Natural killer cell treated with Interleukin-12 subunit alpha and Interleukin-12 subunit beta and Interleukin-15 and Interleukin-18, amount 100 ng/mL, for 72 hours (primary cell): ENCODE measurements at places on chromosomes 7 and 10. TPM values are rescaled to one million over a fixed set of nuclear protein-coding genes. Genes with fewer than 3 reads are reported as not detected.
A peak's percentile ranks its signal among the peaks of the same experiment; 100 is the strongest.

DNA sequence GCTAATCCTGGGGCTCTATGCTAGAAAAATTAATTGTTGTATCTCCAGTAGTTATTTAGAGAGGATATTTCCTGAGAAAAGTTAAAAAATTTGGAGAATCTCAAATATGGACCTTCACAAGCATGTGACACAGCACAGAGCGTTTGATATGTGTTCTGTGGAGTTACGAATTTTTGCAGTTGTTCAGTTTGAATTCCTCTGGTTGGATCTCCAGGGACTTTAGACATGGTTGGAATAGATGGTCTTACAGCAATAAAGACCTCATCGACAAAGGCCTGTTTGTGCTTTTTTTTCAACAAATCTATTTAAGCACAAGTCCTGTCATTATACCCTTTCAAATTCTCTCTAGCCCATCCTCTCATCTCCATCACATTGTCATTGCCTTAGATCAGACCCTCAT lies 138.0 kb downstream of the TES start:
- H3K4me1 ChIP-seq: peaks cover 3% of the 10 kb centered on the region
- peaks cover 27% of the 10 kb centered on the region for H3K27me3 ChIP-seq
- peaks cover 4% of the 10 kb centered on the region for H3K36me3 ChIP-seq
- DNase-seq: no peak

DNA sequence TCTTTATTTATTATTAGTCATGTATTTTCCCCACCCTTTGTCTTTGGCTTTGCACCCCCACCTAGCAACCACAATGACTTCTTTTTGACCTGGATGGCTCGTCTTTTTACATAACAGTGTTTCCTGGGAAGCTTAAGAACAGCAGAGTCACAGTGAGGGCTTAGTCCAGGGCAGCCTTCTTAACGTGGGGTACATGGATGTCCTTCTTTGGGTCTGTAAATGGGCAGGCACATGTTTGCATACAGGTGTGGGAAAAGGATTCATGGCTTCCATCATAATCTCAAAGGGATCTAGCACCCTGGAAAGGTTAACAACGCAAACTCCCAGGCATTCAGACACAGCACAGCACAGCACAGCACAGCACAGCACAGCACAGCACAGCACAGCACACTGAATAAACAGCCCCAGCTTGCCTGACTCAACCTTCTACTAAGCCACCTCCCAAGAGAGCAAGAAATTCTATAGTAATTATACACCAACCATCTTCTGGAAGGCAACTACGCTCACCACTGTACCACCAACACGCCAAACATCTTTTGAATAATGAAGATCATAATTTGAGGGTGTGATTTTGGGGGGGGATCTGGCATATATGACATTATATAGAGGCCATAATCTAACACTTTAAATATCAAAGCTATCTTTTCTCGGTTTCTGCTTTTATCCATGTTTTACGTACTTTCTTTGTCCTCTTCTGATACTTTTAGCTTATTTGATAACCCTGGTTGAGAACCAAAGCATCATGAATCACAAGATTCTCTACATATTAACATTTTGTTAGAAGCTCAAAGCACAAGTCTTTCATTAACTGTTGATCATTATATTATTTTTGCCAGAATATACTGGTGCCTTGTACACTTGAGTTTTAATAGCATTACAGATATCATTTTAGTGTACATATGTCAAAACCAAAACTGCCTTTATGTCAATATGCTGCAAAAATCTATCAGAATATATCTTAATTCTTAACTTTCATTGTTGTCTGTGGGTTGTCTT lies 177.2 kb upstream of the KLF14 start:
- peaks cover 39% of the 10 kb centered on the region for H3K36me3 ChIP-seq
- H3K4me1 ChIP-seq: peaks cover 88% of the 10 kb centered on the region

The LRRD1 gene
- total RNA-seq: not detected

DNA sequence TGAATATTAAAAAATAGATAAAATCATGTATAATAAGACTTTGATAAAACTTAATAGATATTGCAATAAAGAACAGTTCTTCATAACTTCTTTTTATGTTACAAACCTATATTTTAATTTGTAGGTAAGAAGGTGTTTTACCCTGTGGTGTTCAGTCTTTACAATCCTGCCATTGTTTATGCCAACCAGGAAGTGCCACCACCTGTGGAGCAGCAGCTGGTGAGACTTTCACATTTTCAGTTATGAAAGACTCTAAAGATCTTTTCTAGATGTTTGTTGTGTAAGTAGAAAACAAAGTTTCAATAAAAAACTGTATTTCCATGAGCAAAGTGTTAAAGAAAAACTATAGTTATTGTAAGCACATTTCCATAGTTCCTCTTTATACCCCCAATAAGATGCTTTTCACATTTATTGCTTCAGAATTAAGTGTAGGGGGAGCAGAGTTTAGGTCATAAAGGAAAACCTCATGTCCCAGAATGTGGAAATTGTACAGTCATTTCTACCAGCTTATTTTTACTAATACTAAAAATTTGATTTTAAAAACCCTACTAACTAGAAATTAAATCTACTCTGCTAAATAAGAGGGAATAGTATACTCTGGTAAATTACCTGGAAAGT lies 28.7 kb downstream of the CSGALNACT2 start:
- DNase-seq: no peak
- H3K27ac ChIP-seq: no peak overlapping the region
- H3K36me3 ChIP-seq: peaks cover 31% of the 10 kb centered on the region

The CCL26 gene
- total RNA-seq: not detected

The AGR3 gene
- not detected for total RNA-seq

- no peak overlapping the region for H3K27ac ChIP-seq
- H3K27me3 ChIP-seq: no peaks in the 10 kb centered on the region
- no peak for DNase-seq
Measured at GRCh38 chr10:95404462-95404858, 113.7 kb upstream of the PDLIM1 start.

The TRUB1 gene
- 19.4 TPM for total RNA-seq

DNA sequence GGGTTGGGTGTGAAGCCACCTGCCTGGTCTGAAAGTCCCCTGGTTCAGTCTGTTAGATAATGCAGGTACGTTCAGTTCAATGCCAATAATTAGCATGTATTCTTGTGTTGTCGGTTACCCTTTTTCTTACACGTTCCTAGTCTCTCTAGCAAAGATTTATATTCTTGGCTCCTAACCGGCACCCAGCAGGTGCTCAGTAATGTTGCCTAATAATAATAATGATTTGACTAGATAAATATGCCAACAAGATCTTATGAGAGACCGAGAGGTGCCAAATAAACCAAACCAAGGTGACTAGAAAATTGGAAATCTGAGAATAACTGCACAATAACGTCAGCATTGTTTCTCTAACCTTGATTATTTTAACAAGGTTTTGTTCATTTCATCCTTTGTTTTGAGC lies 1.1 kb upstream of the SMIM30 start:
- DNase-seq: no peak
- H3K27me3 ChIP-seq: no peaks in the 10 kb centered on the region
- peak overlapping the region; percentile 92 for H3K4me3 ChIP-seq
- H3K4me1 ChIP-seq: peaks cover 14% of the 10 kb centered on the region
- H3K36me3 ChIP-seq: no peaks in the 10 kb centered on the region

GRCh38 chr7:74526780-74527179 lies 73.1 kb downstream of the GTF2IRD1 start:
- H3K27ac ChIP-seq: no peak overlapping the region
- no peaks in the 10 kb centered on the region for H3K36me3 ChIP-seq
- no peak overlapping the region for H3K4me3 ChIP-seq
- no peak for DNase-seq
- H3K27me3 ChIP-seq: no peaks in the 10 kb centered on the region
- no peaks in the 10 kb centered on the region for H3K4me1 ChIP-seq

- H3K27me3 ChIP-seq: no peaks in the 10 kb centered on the region
- H3K4me1 ChIP-seq: peaks cover 34% of the 10 kb centered on the region
- peak overlapping the region; percentile 57 for H3K27ac ChIP-seq
Measured at GRCh38 chr7:35894721-35895120, 93.9 kb downstream of the SEPTIN7 start.

GRCh38 chr10:2144584-2144983 lies 407.3 kb upstream of the ADARB2 start:
- H3K4me1 ChIP-seq: no peaks in the 10 kb centered on the region
- H3K27ac ChIP-seq: no peak overlapping the region
- no peaks in the 10 kb centered on the region for H3K36me3 ChIP-seq
- H3K27me3 ChIP-seq: peaks cover 24% of the 10 kb centered on the region
- no peak for DNase-seq

GRCh38 chr7:34740840-34741239 lies 82.8 kb downstream of the NPSR1 start:
- peaks cover 59% of the 10 kb centered on the region for H3K27me3 ChIP-seq
- no peak overlapping the region for H3K27ac ChIP-seq
- H3K4me1 ChIP-seq: no peaks in the 10 kb centered on the region

DNA sequence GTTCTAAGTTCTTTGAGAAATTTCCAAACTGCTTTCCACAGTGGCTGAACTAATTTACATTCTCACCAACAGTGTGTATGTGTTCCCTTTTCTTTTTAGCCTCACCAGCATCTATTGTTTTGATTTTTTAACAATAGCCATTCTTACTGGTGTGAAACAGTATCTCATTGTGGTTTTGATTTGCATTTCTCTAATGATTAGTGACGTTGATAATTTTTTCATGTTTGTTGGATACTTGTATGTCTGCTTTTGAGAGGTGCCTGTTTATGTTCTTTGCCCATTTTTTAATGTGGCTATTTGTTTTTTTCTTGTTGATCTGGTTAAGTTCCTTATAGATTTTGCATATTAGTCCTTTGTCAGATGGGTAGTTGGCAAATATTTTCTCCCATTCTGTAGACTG lies 191.4 kb downstream of the AGMO start:
- no peak for DNase-seq
- H3K27ac ChIP-seq: no peak overlapping the region
- H3K27me3 ChIP-seq: no peaks in the 10 kb centered on the region
- H3K4me1 ChIP-seq: no peaks in the 10 kb centered on the region
- no peak overlapping the region for H3K4me3 ChIP-seq

The TES gene
- total RNA-seq: 69.1 TPM

DNA sequence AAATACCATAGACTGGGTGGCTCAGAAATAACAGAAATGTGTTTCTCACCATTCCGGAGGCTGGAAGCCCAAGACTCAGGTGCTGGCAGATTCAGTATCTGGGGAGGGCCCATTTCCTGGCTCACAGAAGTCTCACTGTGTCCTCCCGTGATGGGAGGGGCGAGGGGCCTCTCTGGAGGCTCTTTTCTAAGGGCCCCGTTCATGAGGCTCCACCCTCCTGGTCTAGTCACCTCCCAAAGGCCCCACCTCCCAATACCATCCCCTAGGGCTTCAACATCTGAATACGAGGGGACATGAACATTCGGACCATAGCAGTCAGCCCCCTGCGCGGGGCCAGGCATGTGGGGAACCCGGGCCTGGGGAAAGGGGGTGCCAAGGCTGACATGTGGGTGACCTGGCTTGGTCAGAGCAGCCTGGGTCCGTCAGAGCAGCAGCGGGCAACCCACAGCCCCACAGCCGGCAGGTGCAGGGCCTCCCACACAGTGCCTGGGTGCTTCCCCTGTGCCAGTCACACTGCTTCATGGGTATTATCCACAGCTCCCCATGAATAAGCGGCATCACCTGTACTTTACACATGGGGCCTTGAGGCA lies 13.3 kb upstream of the CNPY1 start:
- H3K36me3 ChIP-seq: no peaks in the 10 kb centered on the region
- H3K4me1 ChIP-seq: no peaks in the 10 kb centered on the region
- no peak for DNase-seq
- H3K4me3 ChIP-seq: no peak overlapping the region
- peaks cover 20% of the 10 kb centered on the region for H3K27me3 ChIP-seq
- no peak overlapping the region for H3K27ac ChIP-seq

- no peaks in the 10 kb centered on the region for H3K27me3 ChIP-seq
- H3K27ac ChIP-seq: no peak overlapping the region
- no peaks in the 10 kb centered on the region for H3K36me3 ChIP-seq
- H3K4me3 ChIP-seq: no peak overlapping the region
- DNase-seq: no peak
Measured at GRCh38 chr7:75985009-75985517, 9.3 kb downstream of the TMEM120A start.

The NXPH1 gene
- not detected for total RNA-seq

DNA sequence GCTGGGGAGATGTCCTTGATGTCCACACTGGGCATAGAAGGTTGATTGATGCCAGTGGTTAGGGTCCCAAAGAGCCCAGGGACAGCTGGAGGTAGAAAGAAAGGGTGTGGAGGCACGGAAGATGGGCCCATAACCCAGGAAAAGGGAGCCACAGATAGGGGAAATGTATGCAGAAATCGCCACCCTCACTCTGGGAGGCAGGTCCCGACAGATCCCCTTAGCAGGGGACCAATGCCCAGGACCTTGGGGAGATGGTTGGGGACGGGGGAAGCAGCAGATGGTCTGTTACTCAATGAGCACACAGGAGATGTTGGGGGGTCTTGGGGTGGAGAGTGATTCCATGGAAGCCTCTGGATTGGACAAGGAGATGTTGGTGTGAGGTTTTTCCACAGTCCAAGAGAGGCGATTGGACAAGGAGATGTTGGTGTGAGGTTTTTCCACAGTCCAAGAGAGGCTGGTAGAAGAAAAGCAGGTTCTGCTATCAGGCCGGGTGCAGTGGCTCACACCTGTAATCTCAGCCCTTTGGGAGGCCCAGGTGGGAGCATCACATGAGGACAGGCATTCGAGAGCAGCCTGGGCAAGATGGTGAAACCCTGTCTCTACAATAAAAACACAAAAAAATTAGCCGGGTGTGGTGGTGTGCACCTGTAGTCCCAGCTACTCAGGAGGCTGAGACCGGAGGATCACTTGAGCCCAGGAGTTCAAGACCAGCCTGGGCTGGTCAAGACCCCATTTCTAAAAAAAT lies 7.0 kb upstream of the PPP1R35 start:
- H3K27me3 ChIP-seq: no peaks in the 10 kb centered on the region
- H3K27ac ChIP-seq: no peak overlapping the region
- no peaks in the 10 kb centered on the region for H3K36me3 ChIP-seq
- DNase-seq: no peak

DNA sequence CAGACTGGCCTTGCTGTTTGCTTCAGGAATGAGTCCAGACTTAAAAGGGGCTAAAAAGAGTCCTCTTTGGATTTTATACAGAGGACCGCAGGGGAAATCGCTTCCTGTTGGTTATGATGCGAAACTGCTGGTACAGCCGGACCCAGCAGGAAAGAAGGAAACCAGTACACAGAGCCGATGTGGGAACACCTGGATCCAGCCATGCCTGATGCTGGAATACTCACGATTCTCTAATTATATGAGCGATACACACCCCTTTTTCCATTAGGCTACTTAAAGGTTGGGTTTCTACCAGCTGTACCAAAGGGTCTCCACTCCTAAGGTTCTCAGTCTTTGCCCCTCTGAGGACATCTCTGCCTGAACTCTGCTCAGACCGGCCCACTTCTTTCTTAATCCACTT lies 27.7 kb downstream of the ZNF777 start:
- H3K27me3 ChIP-seq: no peaks in the 10 kb centered on the region
- H3K27ac ChIP-seq: no peak overlapping the region
- peaks cover 15% of the 10 kb centered on the region for H3K36me3 ChIP-seq
- no peak overlapping the region for H3K4me3 ChIP-seq
- H3K4me1 ChIP-seq: peaks cover 2% of the 10 kb centered on the region
- DNase-seq: no peak

DNA sequence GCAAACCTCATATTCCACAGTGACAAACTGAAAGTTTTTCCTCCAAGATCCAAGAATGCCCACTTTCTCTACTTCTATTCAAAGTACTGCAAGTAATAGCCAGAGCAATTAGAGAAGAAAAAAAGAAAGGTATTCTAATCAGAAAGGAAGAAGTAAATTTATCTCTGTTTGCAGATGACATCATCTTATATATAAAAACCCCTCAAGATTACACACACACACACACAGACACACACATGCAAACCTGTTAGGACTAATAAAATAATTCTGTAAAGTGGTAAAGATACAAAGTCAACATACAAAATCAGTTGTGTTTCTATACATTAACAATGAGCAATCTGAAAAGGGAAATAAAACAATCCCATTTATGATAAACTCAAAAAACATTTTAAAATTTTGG lies 44.7 kb upstream of the AASS start:
- H3K27me3 ChIP-seq: no peaks in the 10 kb centered on the region
- H3K27ac ChIP-seq: no peak overlapping the region
- DNase-seq: no peak
- H3K36me3 ChIP-seq: no peaks in the 10 kb centered on the region
- no peaks in the 10 kb centered on the region for H3K4me1 ChIP-seq
